ENCODE measurements at places on chromosomes 2 and 18.

- no peak for DNase-seq
Measured at GRCh38 chr2:79820281-79820680, 307.4 kb downstream of the CTNNA2 start.

DNA sequence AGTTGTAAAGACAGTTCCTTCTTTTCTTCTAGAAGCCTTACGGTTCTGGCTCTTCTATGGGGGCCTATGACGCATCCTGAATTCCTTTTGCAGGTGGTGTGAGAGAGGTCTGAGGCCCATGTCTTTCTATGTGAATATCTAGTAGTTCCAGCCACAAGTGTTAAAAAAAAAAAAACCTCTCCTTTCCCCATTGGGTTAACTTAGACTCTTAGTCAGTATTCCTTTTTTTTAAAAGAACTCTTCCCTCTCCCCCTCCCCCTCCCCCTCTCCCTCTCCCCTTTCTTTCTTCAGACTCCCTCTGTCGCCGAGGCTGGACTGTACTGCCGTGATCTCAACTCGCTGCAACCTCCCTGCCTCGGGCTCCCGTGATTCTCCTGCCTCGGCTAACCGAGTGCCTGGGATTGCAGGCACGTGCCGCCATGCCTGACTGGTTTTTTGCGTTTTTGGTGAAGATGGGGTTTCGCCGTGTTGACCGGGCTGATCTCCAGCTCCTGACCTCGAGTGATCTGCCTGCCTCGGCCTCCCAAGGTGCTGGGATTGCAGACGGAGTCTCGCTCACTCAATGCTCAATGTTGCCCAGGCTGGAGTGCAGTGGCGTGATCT is 11.4 kb upstream of the CIDEA start:
- no peak for DNase-seq

DNA sequence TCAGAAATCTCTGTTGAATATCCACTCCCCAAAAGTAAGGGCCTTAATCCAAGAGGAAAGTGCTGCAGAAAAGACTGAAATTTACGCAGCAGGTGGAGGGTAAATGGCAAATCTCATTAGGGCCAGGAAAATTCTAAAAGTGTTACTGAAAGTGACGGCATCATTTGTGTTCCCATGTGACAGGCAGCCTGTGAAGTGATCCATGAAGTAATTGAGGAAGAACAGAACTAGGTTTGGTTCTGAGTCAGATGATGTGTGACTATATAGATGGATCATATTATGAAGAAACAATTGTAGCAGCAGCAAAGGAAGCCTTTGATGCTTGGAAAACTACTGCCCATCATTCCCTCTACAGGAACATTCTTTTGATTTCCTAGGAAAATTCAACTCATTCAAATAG is 401.2 kb downstream of the TGIF1 start:
- no peak for DNase-seq

GRCh38 chr2:46901611-46902010 is 14.0 kb downstream of the MCFD2 start:
- no peak for DNase-seq

DNA sequence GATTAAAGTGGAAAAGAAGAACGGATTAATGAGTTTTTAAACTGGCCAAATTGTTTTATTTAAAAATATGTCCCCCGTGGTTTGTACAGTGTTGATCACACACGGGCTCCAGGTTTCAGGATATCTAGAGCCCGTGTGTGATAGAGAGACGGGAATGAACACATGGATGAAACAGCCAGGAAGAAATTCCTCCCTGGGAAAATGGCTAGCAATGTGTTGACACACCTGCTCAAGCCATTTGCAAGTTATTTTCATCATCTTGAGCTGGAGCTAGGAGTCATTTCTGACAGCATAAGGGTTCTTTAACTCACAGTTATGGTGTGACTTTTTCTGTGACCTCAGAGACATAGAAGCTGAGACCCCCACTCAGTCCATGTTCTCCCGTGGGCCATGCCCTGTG is 81.6 kb downstream of the LRRFIP1 start:
- DNase-seq: no peak

DNA sequence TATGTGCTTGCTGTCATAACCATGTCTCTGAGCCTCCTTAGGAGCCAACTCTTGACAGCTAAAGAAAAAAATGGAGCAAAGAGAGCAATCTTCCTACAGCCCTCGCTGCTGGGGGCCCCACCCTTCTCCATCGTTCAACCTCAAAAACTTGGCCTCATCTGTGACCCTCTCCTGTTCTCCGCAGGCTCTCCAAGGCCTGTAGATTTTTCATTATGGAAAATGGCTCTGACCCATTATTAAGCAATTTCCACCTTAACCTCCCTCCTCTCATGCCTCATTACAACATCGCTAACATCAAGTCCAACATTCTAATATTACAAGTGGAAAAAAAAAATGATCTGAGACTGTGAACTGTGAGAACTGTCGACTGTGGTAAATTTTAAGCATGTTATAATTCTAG is 98.7 kb downstream of the SLC8A1 start:
- no peak for DNase-seq

DNA sequence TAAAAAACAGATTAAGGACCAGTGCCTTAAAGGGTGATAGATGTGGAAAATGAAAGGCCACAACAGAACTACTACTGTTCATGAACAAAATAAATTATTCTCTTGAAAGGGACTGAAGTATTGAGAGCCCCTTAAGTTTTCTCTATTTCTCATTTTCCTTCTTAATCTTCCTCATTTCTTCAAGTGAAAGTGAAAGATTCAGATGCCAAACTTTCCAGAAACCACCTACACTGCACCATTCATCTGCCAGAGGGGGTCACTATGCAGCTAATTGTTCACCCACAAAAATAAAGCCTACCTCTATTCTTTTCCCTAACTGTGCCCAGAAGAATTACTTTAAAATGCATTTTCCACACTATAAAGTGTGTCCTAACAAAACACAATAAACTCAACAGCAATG is 140.1 kb downstream of the NR4A2 start:
- no peak for DNase-seq

Measured in activated effector memory CD4-positive, alpha-beta T cell treated with anti-CD3 and anti-CD28 coated beads, Interleukin-2, amount 50 U/mL, for 16 hours (primary cell).